Hematopoietic multipotent progenitor cell (in vitro differentiated cells): ENCODE measurements at places on chromosomes 7 and 10. TPM values are rescaled to one million over a fixed set of nuclear protein-coding genes. Genes with fewer than 3 reads are reported as not detected.

The ODAD2 gene
- total RNA-seq, result 1.1 TPM

The ADAP1 gene
- 16.2 TPM for total RNA-seq

DNA sequence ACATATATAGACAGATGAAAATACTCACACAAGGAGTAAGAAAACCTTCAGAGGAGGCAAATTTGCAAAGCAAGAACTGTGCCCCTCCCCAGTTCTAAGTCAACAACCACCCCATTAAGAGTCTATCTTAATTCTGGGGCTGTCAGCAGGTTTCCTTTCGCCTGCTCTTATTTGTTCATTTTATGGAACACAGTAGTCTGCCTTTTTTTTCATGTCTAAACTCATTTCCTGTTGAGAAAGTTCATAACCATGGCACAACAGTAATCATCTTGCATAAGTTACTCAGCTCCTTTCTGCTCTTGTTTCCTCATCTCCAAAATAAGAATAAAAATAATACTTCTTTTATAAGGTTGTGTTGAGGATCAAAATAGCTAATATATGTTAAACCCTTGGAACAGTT lies 25.8 kb upstream of the AMPH start:
- DNase-seq, result no peak

DNA sequence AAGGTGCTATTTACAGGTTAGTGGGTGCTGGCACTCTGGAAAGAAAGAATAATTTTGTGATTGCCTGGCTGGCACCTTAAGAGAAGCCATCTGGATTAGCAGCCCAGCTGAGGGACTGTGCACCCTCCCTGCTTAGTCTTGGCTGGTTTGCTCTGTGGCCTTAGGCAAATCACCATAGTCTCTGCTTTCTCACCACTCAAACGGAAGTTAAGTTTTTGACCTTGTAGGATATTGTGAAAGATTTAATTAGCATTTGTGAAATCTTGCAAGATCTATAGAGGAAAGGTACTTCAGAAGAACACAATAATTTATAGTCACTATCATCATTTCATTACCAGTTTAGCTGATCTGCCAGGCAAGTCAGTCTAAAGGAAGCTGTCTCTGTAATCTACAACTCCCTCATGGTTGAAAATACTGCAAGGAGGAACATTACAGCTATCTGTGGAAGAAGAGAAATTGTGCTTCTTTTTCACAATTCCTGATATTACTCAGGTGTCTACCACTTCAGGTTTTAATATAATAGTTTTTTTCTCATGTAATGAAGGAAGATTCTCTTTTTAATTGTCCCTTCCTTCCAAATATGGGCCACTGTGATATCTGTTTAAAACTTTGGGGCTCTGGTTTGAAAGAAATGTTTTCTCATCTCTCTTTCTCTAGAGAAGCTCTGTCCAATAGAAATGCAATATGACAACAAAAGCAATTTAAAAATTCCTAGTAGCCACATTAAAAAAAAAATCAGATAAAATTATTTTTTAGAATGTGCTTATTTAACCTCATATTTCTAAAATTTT lies 219.6 kb downstream of the PTEN start:
- no peak for DNase-seq

- no peak for DNase-seq
Measured at GRCh38 chr7:98211676-98212531, 665 bp downstream of the BHLHA15 start.

DNA sequence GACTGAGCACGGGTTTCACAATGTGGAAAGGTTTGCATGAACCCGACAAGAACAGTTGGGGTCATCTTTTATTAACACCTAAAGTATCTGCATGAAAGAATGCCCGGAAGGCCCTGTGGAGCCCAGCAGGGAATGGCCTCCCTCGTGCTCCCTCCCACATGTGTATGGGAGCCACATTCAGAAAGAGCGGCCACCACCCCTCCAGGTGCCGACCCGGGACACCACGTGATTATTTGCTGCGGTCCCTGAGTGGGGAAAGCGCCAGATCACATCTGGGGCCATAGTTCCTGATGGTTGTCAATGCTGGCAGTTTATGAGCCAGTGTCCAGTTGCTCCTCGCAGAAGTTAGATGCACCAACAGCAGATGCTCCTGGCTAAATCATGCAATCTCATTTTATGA lies 571.4 kb downstream of the TCERG1L start:
- no peak for DNase-seq

The RPP30 gene
- 16.4 TPM for total RNA-seq

DNA sequence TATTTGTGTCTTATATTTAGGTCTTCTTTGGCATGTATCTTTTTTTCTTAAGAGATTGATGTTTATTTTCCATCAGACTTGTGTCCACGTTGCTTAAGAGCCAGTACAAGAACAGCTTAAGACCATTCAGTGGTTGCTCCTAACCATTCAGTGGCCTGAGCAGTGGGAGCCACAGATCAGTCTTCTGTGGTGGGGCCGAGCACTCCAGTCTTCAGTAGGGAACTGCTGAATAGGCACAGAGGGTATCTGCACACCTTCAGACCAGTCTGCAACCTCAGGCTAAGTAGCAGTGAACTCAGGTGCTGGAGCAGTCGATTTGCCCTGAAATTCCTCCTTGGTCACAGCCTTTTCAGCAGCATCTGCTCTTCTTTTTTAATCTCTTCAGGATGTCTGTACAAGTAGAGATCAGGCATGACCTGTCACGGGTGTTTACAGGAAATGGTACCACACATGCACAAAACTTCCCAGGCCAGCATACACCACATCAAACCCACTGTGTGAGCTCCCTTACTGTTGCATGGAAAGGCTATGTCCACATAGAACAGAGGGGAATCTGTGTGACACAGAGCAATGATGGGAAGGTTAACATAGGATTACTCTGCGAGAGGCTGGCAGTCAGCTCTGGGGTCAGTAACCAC lies 51.5 kb downstream of the FAM107B start:
- no peak for DNase-seq

The RELN gene
- total RNA-seq, result not detected

The ADCY1 gene
- under 0.01 TPM for total RNA-seq

GRCh38 chr10:120997313-120997712 lies 146.2 kb downstream of the WDR11 start:
- no peak for DNase-seq

The UPK3BL1 gene
- 0.27 TPM for total RNA-seq

- DNase-seq, result no peak
Measured at GRCh38 chr7:92790992-92791391, 45.4 kb downstream of the CDK6 start.
